ENCODE measurements at places on chromosomes 2 and 18.

- no peak for DNase-seq
Observed at GRCh38 chr2:28313220-28313784, 79.4 kb upstream of the FOSL2 start.

DNA sequence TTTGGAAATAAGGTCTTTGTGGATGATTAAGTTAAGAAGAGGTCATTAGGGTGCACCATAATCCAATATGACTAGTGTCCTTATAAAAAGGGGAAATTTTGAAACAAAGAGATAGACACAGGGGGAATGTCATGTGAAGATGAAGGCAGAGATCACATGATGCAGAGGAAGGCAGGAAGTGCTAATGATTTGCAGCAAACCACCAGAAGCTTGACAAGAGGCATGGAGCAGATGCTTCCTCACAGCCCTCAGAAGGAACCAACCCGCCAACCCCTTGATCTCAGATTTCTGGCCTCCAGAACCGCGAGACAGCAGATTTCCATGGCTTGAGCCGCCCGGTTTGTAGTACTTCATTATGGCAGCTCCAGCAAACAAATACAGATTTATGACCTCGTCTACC, 17.4 kb upstream of the SMARCAL1 start:
- DNase-seq = no peak

- DNase-seq = no peak
Observed at GRCh38 chr2:200373973-200374416, 67.5 kb downstream of the SPATS2L start.

- no peak for DNase-seq
Observed at GRCh38 chr2:144372410-144373080, 147.4 kb downstream of the ZEB2 start.

DNA sequence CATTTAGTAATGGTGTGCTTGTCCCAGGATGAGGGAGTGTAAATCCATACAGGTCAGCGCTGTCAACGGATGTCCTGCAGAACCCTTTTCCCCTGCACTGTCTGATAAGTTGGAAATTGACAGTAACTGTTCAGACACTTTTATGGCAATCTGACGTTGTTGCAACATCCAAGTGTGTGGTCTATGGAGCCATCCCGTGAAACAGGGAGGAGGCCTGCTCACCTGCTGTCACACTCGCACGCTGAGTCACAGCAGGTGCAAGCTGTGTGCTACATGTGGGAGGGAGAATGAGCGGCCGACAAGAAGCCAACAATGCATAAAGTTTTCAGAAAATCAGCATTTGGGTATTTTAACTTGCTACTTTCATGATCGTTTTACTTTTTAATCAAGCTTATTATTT, 43.7 kb upstream of the RMDN2 start:
- DNase-seq = no peak

DNA sequence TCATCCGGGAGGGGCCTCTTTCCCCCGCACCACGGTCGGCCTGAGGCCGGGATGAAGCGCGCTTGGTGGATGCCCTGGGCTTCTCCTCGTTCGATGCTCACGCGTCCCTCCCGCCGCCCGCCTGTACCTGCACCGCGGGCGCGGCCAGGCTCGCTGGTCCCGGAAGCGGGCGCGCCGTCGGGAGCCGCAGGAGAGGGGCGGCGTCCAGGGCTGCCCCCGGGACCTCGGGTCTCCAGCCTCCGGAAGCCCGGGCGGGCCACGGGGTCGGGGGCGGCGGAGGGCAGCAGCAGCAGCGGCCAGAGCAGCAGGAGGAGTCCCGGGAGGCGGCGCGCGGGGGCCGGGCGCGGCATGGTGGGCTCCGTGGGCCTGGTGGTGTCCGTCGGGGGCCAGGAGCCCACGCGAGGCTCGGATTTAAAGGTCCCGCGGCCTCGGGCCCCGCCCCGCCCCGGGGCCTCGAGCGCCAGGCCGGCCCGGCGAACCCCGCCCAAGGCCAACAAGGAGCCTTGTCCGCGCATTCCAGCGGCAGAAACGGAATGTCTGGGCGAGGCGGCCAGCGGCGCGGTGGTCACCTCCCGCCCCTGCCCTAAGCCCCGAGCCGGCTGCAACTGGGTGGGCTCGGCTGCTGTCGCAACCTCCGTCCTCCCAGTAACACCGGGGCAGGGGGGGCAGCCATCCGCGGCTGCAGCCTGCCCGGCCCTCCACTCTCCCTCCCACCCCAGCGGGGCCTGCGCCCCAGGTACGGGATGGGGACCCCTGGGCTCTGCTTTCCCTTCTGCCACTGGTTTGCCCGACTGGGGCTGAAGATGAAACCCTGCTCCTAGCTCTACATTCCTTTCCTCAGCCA, at the start of gene MATN3:
TSS of gene MATN3 (minus strand) at position 387 of the 844 bp plus-strand sequence. CDS start at position 350, 37 bp downstream.
- no peak for DNase-seq

DNA sequence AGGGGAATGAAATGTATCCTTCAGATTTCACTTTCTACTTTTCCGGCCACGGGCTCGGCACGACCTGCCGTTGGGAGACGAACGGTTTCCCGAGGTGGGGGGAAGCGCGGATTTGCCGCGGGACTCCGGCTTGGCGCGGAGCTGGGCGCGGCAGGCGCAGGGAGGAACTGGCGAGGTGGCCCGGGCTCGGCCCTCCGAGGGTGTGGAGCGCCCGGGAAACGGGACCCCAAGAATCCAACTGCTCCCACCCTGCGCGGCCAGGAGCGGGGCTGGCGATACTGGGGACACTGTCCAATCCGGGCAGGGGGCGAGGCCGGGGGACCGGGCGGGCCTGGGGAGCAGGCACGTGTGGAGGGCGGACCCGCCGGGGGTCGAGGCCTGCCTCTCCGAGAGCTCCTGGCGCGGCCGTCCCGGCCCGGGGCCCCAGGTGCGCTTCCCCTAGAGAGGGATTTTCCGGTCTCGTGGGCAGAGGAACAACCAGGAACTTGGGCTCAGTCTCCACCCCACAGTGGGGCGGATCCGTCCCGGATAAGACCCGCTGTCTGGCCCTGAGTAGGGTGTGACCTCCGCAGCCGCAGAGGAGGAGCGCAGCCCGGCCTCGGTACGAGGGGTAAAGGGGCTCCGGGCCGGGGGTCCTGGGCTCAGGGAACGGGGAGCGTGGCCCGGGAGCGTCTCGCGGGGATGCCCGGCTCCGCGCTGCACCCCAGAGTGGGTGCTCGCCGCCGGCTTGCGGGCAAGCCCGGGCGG, at the start of gene ANXA4:
TSS of gene ANXA4 (plus strand) at position 560 of the 747 bp plus-strand sequence. CDS start 39,432 bp downstream, outside the sequence.
- DNase-seq = peak; percentile 30

- DNase-seq = peak; percentile 43
Observed at GRCh38 chr2:169528271-169528701, 18.8 kb downstream of the KLHL41 start.

DNA sequence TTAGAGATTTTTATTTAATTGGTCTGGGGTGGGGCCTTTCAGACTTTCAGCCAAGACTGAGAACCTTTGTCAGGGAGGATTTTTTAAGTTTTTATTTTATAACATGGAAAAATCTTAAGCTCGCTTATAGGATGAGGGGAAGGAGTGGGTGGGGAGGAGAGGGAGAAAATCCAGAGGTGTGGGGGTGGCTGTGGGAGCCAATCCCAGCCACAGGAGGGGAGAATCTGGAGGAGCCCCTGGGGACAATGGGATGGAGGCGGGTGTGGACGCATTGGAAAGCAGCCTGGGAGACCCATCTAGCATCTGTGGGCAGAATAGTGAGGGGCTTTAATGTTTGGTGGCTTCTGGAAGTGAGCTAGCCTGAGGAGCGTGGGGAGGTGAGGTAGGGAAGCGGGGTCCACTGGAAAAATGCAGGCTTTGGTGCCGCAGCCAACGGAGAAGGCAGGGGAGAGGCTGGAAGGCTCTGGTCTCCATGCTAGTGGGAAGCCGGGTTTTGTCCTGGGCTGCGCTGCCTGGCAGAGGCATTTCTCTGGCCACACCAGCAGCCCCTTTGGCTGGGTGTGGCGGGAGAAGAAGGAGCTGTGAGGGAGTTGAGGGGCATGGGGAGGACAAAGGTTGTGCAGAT, 11.5 kb upstream of the INPP5D start:
- no peak for DNase-seq

DNA sequence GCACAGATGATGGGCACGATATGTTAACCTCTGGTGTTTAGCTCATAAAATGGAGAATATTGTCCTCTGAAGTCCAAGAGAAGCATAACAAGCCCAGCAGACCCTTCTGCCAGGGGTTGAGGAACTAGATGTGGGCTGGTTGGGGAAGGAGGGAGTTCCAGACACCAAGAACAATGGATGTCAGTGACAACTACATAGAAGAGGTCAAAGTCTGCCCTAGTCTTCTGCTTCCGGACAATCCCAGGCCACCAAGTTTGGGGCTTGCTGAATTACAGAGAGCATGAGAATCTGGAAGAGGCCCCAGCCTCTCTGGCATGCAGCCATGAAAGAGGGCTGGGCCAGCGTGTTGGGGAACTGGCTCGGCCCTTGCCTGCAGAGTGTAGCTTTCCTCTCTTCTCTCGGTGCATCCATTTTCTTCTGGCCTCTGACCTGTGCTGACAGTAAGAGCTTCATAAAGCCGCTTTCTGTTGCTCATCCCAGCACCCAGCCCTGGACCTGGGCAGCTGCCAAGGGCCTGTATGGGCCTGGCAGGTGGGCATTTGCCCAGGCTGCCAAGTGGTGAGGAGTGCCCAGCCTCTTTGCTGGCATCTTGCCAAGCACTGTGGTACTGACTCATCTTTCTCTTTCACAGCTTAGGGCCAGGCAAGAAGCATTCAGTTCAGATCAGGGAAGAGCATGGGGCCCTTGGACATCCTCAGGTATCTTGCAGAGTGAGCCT, 14.6 kb upstream of the LAPTM4A start:
- no peak for DNase-seq

GRCh38 chr2:100568989-100569388, 6.2 kb downstream of the PDCL3 start:
- no peak for DNase-seq

DNA sequence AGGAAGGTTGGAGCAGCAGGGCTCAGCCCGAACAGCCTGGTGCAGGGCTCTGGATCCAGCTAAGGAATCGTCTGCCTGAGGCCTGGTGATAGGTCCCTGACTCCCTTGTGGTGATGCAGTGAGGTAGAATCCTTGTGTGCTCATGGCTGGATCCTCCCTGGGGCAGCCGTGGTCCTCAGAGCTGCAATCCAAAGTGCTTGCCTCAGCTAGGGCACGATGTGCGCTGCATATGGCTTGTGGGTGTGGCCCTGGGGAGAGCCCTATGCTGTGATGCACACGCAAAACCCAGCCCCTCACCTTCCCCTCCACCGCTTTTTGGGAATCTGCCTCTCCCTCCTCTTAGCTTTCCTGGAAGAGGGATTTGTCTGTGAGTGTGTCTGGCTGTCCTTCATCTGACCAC, 142.2 kb downstream of the DYSF start:
- no peak for DNase-seq

DNA sequence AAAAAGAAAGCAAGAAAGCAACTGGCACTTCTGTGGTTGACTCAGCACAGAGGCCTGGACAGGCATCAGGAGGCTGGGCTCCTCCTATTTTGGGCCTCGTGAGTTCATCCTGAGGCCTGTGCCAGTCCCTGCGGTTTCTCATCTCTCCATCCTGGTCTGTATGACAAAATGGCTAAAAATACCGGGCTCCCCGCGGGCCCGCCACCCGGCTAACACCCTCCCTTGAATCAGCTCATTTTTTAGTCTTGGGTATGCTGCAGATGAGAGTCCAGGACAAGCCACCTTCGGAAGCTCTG, 62.3 kb upstream of the YWHAQ start:
- DNase-seq = no peak

DNA sequence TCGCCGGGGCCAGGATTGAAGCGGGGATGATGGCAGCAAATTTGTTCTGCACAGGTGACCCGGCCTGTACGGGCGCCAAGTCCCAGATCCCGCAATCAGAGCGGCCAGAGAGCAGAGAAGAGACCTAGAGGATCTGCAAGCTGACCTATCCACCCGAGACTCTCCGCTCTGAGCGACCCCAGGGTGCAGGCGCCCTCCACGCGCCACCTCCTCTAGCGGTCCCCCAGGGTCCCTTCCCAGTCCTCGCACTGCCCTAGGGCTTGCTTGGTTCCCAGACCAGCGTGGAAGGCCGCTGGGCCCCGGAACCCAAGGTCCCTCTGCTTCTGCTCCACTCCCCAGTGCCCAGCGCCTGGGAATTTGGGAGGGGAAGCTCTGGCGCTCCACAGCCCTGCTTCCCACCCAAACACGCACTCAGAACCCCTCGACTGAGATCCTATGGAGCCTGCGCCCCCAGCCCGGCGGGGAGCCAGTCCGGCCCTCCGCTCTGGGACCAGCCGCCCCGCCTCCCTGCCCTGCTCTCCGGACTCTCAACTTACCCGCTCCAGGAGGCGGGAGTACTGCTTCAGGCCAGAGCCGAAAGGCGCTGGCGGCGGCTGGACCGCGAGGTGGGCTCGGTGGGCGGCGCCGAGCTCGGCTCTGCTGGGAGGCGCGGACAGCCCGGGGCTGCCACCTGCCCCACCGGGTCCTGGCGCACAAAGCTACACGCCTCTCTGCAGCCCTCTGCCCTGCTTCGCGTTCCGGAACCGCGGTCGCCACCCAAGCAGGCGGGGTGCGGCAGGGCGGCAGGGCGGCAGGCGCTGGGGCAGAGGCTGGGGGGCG, 3.0 kb upstream of the SIX3 start:
- no peak for DNase-seq

- no peak for DNase-seq
Observed at GRCh38 chr18:48030616-48031480, 100.4 kb upstream of the SMAD2 start.

GRCh38 chr2:223805008-223805407, 32.4 kb downstream of the AP1S3 start:
- DNase-seq = no peak

DNA sequence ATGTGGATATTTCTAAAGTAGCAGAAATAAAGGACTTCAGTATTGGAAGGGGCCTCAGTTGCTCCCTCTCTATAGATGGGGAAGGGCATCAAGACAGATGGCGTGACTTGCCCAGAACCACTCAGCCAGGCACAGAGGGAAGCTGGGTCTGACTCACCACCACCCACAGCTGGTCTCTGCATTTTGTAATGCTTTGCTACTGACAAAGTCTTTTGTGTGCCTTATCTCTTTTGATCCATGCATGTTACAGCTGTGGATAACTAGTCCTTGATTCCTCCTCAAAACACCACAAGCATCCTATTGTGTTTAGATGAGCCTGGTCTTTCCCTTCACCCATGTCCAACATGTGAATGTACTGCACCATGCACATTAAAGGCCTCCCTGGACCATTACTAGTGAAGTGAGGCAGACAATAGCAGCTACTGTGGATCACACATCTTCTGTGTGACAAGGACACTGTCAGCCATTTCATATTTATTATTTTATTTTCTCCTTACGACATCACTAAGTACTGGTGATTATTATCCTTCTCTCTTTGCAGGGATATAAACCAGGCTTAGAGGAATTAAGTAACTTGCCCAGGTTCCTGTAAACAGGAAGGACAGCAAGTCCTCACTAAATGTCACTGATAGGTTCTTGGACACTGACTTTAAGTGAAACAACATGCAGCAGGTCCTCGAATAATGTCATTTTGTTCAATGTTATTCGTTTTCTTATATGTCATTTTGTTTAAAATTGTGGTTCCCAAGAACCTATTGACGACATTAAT, 29.6 kb upstream of the IL37 start:
- DNase-seq = no peak

- no peak for DNase-seq
Observed at GRCh38 chr2:193476171-193476800, 1281.6 kb upstream of the TMEFF2 start.
